IgD-negative memory B cell (primary cell): ENCODE measurements at places on chromosomes 6 and 20. TPM values are rescaled to one million over a fixed set of nuclear protein-coding genes. Genes with fewer than 3 reads are reported as not detected.

Gene TEAD3
- not detected for polyA plus RNA-seq

Gene CAP2
- polyA plus RNA-seq: not detected

Gene TIAM2
- polyA plus RNA-seq: 5.8 TPM

Gene PACRG
- not detected for polyA plus RNA-seq

Gene HDGFL1
- polyA plus RNA-seq: not detected

Gene CD93
- not detected for polyA plus RNA-seq

Gene TRAPPC3L
- polyA plus RNA-seq: not detected

Gene AVP
- polyA plus RNA-seq: not detected

Gene RAMACL
- 0.15 TPM for polyA plus RNA-seq

Gene LIN28B
- not detected for polyA plus RNA-seq

Gene MCCD1
- polyA plus RNA-seq: not detected

Gene ENPP4
- 4.4 TPM for polyA plus RNA-seq

Gene MACROD2
- polyA plus RNA-seq: 1.3 TPM

Gene TMEM170B
- polyA plus RNA-seq: 0.36 TPM

Gene TAB2
- polyA plus RNA-seq: 8.1 TPM

Gene SLC22A7
- not detected for polyA plus RNA-seq

Gene RIMS4
- polyA plus RNA-seq: not detected

Gene TUBB1
- polyA plus RNA-seq: 7.8 TPM

Gene PFDN4
- polyA plus RNA-seq: 45.6 TPM

Gene ABRACL
- polyA plus RNA-seq: 62.0 TPM

Gene GGTLC1
- not detected for polyA plus RNA-seq

Gene PRPH2
- polyA plus RNA-seq: not detected

Gene DEF6
- polyA plus RNA-seq: 122 TPM

Gene PAQR8
- 6.4 TPM for polyA plus RNA-seq

Gene TUBB2B
- polyA plus RNA-seq: 0.55 TPM

Gene PLA2G7
- not detected for polyA plus RNA-seq

Gene CCND3
- 309 TPM for polyA plus RNA-seq

Gene CST7
- 22.8 TPM for polyA plus RNA-seq

Gene ADISSP
- polyA plus RNA-seq: 30.0 TPM

Gene RAET1G
- polyA plus RNA-seq: not detected

Gene SPTLC3
- not detected for polyA plus RNA-seq

Gene LY6G5B
- polyA plus RNA-seq: 0.49 TPM

Gene FAM50B
- 14.0 TPM for polyA plus RNA-seq

Gene OPN5
- not detected for polyA plus RNA-seq

Gene TCP11
- polyA plus RNA-seq: not detected

Gene BAG2
- polyA plus RNA-seq: 4.5 TPM

Gene DZANK1
- 2.2 TPM for polyA plus RNA-seq

Gene GRM1
- polyA plus RNA-seq: not detected

Gene PKIB
- polyA plus RNA-seq: not detected

Gene SNAI1
- polyA plus RNA-seq: 0.63 TPM

Gene KCNK15
- polyA plus RNA-seq: not detected

Gene BPHL
- polyA plus RNA-seq: 17.3 TPM

Gene TRIM15
- polyA plus RNA-seq: not detected

Gene GPR6
- not detected for polyA plus RNA-seq

Gene ZCCHC3
- 16.7 TPM for polyA plus RNA-seq

Gene SRC
- polyA plus RNA-seq: 2.3 TPM

Gene IRF4
- 22.9 TPM for polyA plus RNA-seq

Gene BNIP5
- polyA plus RNA-seq: not detected

Gene SIRPB1
- polyA plus RNA-seq: 2.0 TPM

Gene MEP1A
- polyA plus RNA-seq: not detected

Gene MRAP2
- not detected for polyA plus RNA-seq

Gene PAK5
- not detected for polyA plus RNA-seq

Gene FOXS1
- polyA plus RNA-seq: not detected

Gene TMEM63B
- 2.8 TPM for polyA plus RNA-seq

Gene C6orf52
- polyA plus RNA-seq: 1.1 TPM

Gene PRSS35
- polyA plus RNA-seq: not detected

Gene GLP1R
- polyA plus RNA-seq: not detected

Gene EIF2S2
- polyA plus RNA-seq: 22.8 TPM

Gene TMEM200A
- 0.33 TPM for polyA plus RNA-seq
